ENCODE measurements at places on chromosomes 12 and 14.

DNA sequence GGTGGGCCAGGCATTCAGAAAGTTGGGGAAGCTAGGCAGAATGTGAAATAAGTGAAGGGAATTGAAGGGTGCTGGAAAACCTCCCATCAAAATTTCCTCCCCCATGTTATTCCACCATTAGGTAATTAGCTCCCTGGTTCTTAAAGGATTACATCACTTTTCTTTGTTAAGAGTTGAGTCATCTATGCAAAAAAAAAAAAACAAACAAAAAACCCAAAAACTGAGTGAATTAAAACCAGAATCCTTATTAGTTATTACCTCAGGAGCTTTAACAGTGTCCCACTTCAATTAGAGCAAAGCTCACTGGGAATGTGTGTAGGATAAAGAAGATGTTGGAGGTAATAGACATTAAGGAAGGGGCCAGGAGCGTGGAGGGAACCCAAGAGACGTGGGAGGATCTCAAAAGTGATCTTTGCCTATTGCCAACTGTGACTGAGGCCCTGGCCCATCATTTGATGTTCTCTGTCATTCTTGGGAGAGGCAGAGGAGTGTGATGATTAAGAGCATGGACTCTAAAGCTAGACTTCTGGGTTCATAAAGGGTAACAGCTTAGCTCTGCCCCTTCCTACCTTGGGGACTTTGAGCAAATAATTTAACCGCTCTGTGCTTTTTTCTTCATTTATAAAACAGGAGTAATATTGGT lies 364.7 kb downstream of the APAF1 start:
- no peak for DNase-seq
- no peak overlapping the region for H3K27ac ChIP-seq

GRCh38 chr12:52366738-52367485 lies at the start of gene KRT85:
TSS of gene KRT85 (minus strand) at chr12:52367481. CDS start at chr12:52367405, 76 bp downstream.
- H3K36me3 ChIP-seq, result no peaks in the 10 kb centered on the region
- H3K4me1 ChIP-seq, result no peaks in the 10 kb centered on the region
- H3K27ac ChIP-seq, result no peak within 1 kb of the TSS
- H3K4me3 ChIP-seq, result no peak within 1 kb of the TSS
- DNase-seq, result no peak

- H3K27me3 ChIP-seq, result no peaks in the 10 kb centered on the region
- H3K27ac ChIP-seq, result no peak overlapping the region
- no peaks in the 10 kb centered on the region for H3K36me3 ChIP-seq
Measured at GRCh38 chr14:75496755-75497154, 25.5 kb upstream of the BATF start.

DNA sequence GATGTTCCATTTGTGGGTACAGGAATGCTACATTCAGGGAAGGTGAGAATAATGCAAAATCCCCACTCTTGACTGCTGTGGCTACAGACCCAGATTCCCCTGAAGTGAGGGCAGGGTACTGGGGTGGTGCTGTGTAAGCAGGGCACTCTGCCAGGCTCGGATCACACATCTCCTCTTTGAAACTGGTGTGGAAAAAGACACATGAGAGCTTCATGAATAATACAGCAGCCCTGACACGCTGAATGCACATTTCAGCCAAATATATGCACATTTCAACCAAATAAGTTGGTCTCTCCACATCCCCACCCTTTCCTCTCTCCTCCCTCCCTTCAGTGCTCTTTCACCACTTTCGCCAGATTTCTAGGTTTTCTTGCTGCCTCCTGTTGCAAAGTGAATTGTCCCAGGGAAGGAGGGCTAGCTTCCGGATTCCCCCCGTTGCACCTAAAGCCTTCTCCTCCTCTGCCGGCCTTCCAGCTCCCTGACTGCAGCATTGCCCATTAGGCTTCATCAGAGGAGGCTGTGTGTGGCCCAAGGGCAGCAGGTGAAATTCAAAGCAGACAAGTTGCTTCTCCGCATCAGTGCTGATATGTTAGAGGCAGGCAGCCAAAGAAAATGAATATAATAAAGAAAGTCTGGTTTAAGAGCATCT lies 118.2 kb upstream of the TMCC3 start:
- no peaks in the 10 kb centered on the region for H3K36me3 ChIP-seq
- peak; percentile 31 for DNase-seq
- H3K27ac ChIP-seq, result peak overlapping the region; percentile 56
- peaks cover 30% of the 10 kb centered on the region for H3K4me1 ChIP-seq
- no peak overlapping the region for H3K4me3 ChIP-seq

- no peaks in the 10 kb centered on the region for H3K27me3 ChIP-seq
- DNase-seq, result no peak
- no peak overlapping the region for H3K27ac ChIP-seq
- no peaks in the 10 kb centered on the region for H3K4me1 ChIP-seq
Measured at GRCh38 chr12:30969606-30970395, 43.3 kb downstream of the TSPAN11 start.

Measured in transverse colon (tissue), 4 donors.